Muscle of back (tissue), 13 donors: ENCODE measurements at places on chromosomes 12 and 14. TPM values are rescaled to one million over a fixed set of nuclear protein-coding genes. Genes with fewer than 3 reads are reported as not detected.

DNA sequence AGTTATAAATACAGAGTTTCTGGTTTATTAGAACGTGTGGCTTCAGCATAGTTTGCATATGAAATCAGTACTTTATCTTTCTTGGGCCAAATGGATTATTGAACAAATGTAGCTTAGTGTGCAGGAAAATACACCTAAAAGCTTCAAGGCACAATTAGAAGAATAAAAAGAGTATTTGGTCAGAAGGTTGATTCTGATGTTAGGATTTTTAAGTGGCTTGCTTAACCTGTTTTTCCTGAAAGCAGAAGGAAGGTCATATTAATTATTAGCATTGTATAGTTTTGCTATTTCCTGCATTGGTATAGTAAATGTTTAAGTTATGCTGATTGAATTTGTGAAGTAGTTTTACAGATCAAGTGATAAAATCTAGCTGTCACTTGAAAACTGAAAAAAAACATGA is 31.0 kb upstream of the GNS start:
- no peak for DNase-seq

GRCh38 chr14:72366619-72367018 is 434.4 kb downstream of the RGS6 start:
- no peak for DNase-seq

DNA sequence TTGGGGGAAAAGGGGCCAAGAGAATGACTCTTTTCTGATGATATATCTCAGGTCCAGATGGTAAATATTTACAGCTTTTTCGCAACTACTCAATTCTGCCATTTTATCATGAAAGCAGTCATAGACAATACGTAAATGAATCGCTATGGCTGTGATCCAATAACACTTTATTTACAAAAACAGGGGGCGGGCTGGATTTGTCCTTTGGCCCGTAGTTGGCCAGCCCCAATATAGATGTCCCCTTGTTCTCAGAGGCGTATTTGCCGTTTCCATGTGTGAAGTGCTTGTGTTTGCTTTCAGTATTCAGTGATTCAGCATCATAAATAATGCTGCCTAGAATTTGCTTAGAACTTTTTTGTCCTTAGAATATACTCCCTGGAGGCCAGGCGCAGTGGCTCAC is 77.2 kb downstream of the CCDC92 start:
- no peak for DNase-seq

DNA sequence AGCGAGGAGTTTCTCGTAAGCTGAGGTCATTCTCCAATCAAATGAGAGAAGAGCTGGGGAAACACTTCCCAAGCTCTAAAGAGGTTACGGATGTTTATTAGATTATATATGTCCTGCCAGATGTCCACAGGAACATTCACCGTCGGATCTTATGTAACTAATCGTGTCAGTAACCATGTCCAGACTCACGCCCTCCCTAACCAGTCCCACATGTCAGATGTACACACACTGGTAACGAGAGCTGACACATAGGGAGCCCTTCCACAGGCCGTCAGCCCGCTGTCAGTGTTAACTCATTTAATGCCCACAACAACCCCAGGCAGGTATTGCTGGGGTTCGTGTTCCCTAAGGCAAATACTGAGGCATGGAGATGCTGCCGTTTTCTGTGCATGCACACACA is 223.7 kb upstream of the RTL1 start:
- no peak for DNase-seq

GRCh38 chr14:55706365-55706684 is 126.3 kb downstream of the KTN1 start:
- no peak for DNase-seq

The FZD10 gene
- 13.6 TPM for polyA plus RNA-seq

DNA sequence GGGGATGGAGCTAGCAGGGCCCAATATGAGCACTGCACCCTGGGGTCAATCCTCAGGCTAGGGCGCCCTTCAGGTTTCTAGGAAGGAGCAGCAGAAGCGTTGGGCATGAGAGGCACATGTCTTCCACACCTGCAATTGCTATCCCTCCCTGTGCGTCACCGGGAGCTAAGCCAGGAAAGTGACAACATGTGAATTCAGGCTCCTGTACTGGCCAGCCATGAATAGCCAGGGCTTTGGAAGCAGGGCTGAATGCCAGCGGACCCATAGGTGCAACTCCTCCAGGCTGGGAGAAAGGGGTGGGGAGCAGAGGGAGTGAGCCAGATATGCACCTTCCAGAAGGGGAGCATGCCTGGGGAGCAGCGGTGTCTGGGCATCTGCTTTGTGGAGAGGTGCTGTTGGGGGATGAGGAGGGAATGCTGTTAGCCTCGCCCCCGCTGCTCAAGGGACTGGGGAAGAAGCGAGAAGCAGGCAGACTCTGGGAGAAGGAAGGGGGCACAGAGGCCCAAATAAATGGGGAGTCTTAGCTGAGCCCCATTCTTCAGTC is 6.1 kb downstream of the HOXC5 start:
- DNase-seq: no peak

DNA sequence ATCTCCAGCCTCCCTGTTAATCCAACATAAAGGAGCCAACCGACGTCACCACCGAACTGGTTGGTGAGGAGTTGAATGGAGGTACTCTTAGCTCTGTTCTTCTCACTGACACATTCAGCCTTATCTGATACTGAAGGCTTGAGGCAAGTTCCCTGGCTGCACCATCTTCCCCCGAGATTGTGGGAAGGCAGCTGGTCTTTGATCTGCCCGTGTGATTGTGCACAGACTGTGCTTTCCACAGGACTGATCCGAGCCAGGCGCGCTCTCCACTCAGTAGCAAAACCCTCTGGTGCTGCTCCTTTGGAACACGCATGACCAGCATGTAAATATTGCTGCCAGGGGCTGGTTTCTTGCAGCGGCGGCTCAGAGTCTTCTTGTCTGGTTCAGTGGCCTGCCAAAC is 30.1 kb upstream of the DLK1 start:
- peak; percentile 59 for DNase-seq

- DNase-seq: no peak
Measured at GRCh38 chr14:104158827-104159798, 20.7 kb downstream of the KIF26A start.

- DNase-seq: peak; percentile 55
Measured at GRCh38 chr14:23379366-23380196, 2.7 kb downstream of the CMTM5 start.

DNA sequence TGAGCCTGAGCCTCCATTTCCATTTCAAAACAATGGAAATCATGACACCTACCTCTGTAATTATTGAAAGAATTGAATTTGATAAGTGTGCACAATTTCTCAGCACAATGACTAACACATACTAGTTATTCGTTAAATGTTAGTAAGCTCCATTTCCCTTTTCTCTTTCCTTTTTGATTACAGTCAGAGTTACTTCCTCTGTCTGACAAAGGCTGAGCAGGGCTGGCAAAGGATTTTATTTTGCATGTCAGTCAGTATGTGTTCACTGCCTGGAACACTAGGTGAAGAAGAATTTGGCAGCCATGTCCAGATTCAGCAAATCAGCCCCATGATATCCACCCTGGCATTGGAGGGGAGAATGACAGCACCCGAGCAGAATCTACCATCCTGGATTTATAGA is 12.2 kb upstream of the RHOJ start:
- DNase-seq: no peak

The KRT6C gene
- not detected for polyA plus RNA-seq

GRCh38 chr14:27253966-27254365 is 656.1 kb upstream of the NOVA1 start:
- no peak for DNase-seq

The AHNAK2 gene
- polyA plus RNA-seq: 14.3 TPM

The TMPRSS12 gene
- not detected for polyA plus RNA-seq

- no peak for DNase-seq
Measured at GRCh38 chr12:85681333-85681732, 154.9 kb downstream of the RASSF9 start.

The AICDA gene
- 0.38 TPM for polyA plus RNA-seq

DNA sequence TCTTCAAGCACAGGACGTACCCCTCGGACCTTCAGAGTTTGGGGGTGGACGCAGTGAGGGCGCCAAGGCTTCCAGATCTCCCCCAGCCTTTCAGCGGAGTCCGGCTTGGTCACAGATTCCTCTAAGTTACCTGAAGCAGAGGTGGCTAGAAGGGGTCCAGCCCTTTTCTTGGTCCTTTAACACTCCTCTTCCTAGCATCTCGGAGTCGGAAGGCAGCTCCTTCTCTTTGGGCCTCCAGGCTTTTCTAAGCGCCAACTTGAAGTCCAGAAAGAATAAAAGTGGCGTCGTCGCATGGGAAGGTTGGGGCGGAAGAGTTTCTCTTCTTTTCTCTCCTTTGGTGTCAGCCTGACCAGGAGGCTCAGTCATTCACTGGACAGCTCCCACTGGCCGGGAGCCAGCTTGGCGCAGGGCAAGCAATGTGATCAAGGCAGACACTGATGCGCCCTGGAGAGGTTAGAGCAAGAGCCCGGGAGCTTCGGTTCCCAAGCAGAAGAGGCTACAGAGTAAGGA is 9.6 kb downstream of the OR6S1 start:
- DNase-seq: peak; percentile 41

- DNase-seq: no peak
Measured at GRCh38 chr14:73359445-73359844, 98.9 kb downstream of the NUMB start.

The EGLN3 gene
- polyA plus RNA-seq: 62.0 TPM

DNA sequence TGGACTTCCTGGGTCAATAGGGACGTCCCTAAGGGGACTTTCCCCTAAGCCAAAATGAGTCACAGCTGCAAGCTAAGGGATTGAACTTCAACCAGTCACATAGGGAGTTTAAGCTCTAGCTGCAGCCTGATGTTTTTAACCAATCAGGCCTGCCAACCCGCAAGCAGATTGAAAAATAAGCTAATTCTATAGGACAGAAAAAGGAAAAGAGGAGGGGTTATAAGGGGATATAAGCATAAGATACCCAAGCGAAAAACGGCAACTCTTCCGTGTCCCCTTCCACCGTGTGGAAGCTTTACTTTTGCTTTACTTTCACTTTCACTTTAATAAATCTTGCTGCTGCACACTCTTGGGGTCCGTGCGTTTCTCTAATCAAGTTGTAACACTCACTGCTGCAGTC is 24.4 kb downstream of the ATP23 start:
- no peak for DNase-seq

DNA sequence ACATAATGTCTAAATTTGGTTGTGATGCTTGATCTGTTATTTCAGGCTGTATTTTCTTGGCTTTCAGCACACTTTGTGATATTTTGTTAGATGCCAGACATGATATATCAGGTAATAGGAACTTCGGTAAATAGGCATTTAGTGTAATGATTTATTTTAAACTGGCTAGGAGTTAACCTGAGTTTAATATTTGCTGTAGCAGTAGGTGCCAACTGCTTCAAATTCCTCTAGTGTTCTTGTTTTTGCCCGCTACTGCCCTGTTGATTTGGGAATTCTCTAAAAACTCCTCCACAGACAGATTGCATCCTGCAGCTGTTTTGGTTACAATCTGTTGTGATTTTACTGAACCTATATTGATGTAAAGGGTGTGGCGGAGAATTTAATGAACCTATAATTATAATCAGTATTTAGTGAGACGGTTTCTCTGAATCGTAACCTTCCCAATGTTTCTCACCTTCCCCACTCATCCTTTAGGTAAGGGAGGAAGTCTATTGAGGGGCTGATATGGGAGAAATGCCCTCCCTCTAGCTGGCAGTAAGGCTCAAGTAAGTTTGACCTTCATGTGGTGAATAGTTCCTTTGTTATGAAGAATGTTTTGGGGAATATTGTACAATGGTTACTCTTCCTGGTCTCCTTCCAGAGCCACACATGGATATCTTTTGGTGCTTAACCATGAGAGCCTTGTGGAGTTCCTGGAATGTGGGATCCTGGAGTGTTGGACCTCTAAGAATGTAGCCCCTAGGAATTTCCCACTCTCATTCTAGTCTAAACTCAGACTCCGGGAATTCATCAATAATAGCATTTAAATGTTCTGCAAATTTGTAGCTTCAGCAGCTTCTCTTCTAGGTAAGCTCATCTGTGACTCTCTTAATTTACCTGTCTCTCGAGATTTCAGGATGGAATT is 634.1 kb downstream of the FSCB start:
- DNase-seq: no peak

DNA sequence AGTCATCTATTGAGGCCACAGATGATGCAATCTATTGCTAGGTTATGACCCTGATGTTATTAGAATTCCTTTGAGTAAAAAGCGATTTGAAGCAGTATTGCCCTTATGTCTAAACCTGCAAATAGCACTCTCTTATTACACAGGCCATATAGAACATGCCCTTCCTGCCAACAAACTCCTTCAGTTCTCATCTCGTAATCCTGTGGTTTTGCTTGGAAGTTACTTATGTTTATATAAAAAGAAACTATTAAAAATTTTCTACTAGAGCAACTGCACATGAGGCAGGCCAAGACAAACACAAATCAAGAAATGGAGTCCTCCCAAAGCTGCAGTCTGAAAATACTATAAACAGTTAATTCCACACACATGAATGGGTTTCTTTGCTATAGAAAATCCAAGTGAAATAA is 1200.2 kb downstream of the LRFN5 start:
- DNase-seq: peak; percentile 13

The ZFYVE21 gene
- 36.4 TPM for polyA plus RNA-seq

DNA sequence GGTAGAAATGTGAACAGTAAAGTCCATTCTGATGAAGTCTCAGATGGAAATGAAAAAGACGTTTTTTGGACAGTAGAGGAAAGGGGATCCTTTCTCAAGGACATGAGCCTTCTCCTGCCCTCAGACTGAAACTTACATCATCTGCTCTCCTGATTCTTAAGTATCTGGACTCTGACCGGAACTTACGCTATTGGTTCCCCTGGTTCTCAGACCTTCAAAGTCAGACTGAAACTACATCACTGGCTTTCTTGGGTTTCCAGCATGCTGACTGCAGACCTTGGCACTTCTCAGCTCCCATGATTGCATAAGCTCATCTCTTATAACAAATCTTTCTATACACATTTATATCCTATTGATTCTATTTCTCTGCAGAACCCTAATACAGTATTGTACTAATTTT is 291.0 kb downstream of the SNAPC1 start:
- DNase-seq: no peak

DNA sequence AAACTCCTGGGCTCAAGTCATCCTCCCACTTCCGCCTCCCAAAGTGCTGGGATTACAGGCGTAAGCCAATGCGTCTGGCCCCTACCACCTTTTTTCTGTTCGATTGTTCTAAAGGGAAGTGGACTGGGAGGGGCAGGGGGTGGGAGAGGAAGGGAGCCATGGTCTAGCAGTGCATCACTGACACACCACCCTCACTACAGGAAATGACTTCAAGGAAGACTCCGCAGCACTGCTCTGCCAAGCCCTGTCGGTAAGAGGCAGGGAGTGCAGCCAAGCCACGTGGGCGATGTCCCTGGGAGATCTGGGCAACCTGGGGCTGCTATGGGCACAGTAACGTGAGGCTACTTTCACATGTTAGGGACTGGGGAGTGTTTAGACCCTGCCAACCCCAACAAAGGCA is 18.0 kb downstream of the LRRC74A start:
- no peak for DNase-seq

GRCh38 chr12:124294780-124295341 is at the start of gene RFLNA:
Gene RFLNA, plus strand, starts transcription at chr12:124295093. Its CDS starts 337 bp downstream, at chr12:124295430.
- DNase-seq: no peak

GRCh38 chr12:58500399-58500798 is 419.9 kb downstream of the LRIG3 start:
- DNase-seq: no peak

The SBNO1 gene
- 18.6 TPM for polyA plus RNA-seq

The KLHL42 gene
- 17.0 TPM for polyA plus RNA-seq

DNA sequence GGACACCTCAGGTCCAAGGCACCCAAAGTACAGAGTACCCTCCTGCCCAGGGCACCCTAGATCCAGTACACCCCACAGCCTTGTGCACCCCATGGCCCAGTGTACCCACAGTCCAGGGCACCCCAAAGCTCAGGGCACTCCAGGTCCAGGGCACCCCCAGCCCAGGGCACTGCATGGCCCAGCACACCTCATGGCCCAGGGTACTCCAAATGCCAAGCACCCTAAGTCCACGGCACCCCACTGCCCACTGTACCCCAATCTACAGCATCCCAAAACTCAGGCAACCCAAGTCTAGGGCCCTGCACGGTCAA is 6.0 kb downstream of the JAG2 start:
- DNase-seq: no peak
